ENCODE measurements at places on chromosomes 4 and X. TPM values are rescaled to one million over a fixed set of nuclear protein-coding genes. Genes with fewer than 3 reads are reported as not detected.

GRCh38 chr4:139301113-139301820 lies at the start of gene NAA15:
Gene NAA15, plus strand, starts transcription at chr4:139301505. Its CDS starts 273 bp downstream, at chr4:139301778.
- peak; percentile 74 for DNase-seq
- peak within 1 kb of the TSS; percentile 95 for H3K27ac ChIP-seq
- H3K4me3 ChIP-seq: peak within 1 kb of the TSS; percentile 93
- H3K27me3 ChIP-seq: no peaks in the 10 kb centered on the region
- peaks cover 4% of the 10 kb centered on the region for H3K36me3 ChIP-seq

DNA sequence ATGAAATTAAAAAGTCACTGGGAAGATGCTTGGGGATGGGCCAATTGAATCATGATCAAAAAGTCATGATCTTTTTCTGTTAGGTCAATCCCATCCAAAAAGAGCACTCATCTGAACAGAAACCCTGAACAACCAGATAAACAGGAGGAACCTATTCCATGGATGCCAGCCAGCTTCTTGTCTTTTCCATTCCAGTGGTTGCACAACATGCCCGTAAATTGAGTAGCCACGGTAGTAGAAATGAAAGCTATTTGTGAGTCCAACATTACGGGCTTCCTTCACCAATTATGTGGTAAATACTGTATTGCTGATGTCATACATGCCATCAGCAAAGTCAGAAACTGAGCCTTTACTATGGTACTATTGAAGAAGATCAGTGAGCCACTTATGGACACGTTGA lies 982.4 kb upstream of the HS3ST1 start:
- H3K27ac ChIP-seq: no peak overlapping the region
- H3K4me3 ChIP-seq: no peak overlapping the region
- no peak for DNase-seq

DNA sequence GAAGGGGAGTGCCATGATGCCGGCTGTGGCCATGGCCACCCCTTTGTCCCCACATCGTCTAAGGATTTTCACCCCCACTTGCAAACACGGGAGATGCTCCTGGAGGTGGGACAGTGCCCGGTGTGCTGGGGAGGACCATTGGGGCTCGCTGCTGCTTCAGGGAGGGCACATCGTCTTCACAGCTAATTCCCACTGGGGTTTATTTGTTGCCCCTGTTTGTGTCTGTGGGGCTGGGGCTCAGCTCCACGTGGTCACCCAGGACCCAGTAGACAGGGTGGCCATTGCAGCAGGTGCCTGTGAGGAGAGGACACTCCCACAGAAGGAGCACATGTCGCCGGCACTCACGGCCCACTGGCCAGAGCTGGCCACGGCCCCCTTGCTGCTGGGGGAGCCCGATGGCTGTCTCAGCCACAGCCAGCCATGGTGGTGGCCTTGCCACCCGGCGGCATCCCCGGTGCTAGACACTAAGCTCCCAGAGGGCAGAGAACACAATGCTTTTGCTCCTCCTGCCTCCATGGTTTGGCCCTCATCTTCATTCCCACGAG lies 27.8 kb upstream of the GRPEL1 start:
- no peak overlapping the region for H3K27ac ChIP-seq
- DNase-seq: no peak
- H3K4me3 ChIP-seq: no peak overlapping the region

- H3K27ac ChIP-seq: no peak overlapping the region
- DNase-seq: no peak
- no peaks in the 10 kb centered on the region for H3K27me3 ChIP-seq
- H3K4me3 ChIP-seq: no peak overlapping the region
- H3K4me1 ChIP-seq: no peaks in the 10 kb centered on the region
Observed at GRCh38 chrX:83333813-83334212, 174.3 kb upstream of the POU3F4 start.

GRCh38 chrX:70183091-70183490 lies 5.8 kb downstream of the DGAT2L6 start:
- H3K27me3 ChIP-seq: no peaks in the 10 kb centered on the region
- no peaks in the 10 kb centered on the region for H3K4me1 ChIP-seq
- DNase-seq: no peak
- no peak overlapping the region for H3K27ac ChIP-seq

DNA sequence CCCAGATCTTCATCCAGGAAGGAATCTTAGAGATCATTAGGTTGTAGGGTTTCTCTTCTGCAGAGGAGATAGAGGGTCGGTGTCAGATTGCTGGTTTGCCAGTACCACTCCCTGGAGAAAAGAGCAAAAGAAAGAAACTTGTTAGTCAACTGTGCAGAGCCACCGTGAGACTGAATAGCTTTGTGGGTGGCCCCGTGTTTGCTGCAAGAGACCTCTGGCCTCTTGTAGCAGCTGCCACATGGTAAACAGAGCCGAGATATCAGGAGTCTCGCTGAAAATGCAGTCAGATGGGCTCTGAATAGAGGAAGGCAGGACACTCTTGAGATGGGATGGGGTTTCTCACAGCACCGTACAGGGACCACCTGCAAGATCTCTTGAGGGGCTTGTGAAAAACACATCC lies 149.7 kb downstream of the PTTG2 start:
- no peak overlapping the region for H3K27ac ChIP-seq
- H3K36me3 ChIP-seq: peaks cover 6% of the 10 kb centered on the region
- no peaks in the 10 kb centered on the region for H3K27me3 ChIP-seq
- DNase-seq: no peak
- H3K4me3 ChIP-seq: no peak overlapping the region
- no peaks in the 10 kb centered on the region for H3K4me1 ChIP-seq

GRCh38 chrX:39714471-39714870 lies 383.3 kb downstream of the BCOR start:
- no peaks in the 10 kb centered on the region for H3K36me3 ChIP-seq
- no peak overlapping the region for H3K27ac ChIP-seq
- DNase-seq: no peak
- peaks cover 5% of the 10 kb centered on the region for H3K4me1 ChIP-seq
- H3K27me3 ChIP-seq: no peaks in the 10 kb centered on the region
- no peak overlapping the region for H3K4me3 ChIP-seq

- H3K27ac ChIP-seq: peak overlapping the region; percentile 54
- no peak for DNase-seq
- no peaks in the 10 kb centered on the region for H3K27me3 ChIP-seq
- H3K36me3 ChIP-seq: no peaks in the 10 kb centered on the region
- H3K4me3 ChIP-seq: no peak overlapping the region
Observed at GRCh38 chr4:158810487-158811215, 41.8 kb downstream of the FNIP2 start.

GRCh38 chr4:146261041-146261440 lies 46.7 kb downstream of the REELD1 start:
- peaks cover 4% of the 10 kb centered on the region for H3K36me3 ChIP-seq
- no peak for DNase-seq
- H3K27me3 ChIP-seq: no peaks in the 10 kb centered on the region
- H3K27ac ChIP-seq: no peak overlapping the region

- H3K27me3 ChIP-seq: no peaks in the 10 kb centered on the region
- H3K4me1 ChIP-seq: no peaks in the 10 kb centered on the region
- no peaks in the 10 kb centered on the region for H3K36me3 ChIP-seq
- H3K4me3 ChIP-seq: no peak overlapping the region
- no peak for DNase-seq
- no peak overlapping the region for H3K27ac ChIP-seq
Observed at GRCh38 chrX:115339441-115340025, 50.0 kb downstream of the LUZP4 start.

The PABPC4L gene
- 0.18 TPM for polyA plus RNA-seq

The HMX1 gene
- polyA plus RNA-seq: not detected

The ARHGAP36 gene
- not detected for polyA plus RNA-seq

The GPM6B gene
- 0.35 TPM for polyA plus RNA-seq
